Activated CD8-positive, alpha-beta T cell treated with anti-CD3 and anti-CD28 coated beads for 36 hours (primary cell): ENCODE measurements at places on chromosomes 16 and 17. TPM values are rescaled to one million over a fixed set of nuclear protein-coding genes. Genes with fewer than 3 reads are reported as not detected.

- no peak for DNase-seq
Observed at GRCh38 chr16:19837331-19837980, 47.2 kb downstream of the GPRC5B start.

DNA sequence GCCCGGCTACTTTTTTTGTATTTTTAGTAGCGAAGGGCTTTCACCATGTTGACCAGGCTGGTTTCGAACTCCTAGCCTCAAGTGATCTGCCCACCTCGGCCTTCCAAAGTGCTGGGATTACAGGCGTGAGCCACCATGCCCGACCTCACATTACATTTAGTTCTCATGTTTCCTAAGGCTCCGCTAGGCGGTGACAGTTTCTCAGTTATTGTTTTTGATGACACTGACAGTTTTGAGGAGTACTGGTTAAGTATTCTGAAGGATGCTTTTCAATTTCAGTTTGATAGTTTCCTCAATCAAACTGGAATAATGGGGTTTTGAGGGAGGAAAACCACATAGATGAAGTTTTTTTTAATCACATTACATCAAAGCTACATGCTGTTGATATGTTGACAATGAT is 1028.5 kb downstream of the CDH8 start:
- DNase-seq: no peak

GRCh38 chr17:33121756-33122155 is 130.1 kb downstream of the SPACA3 start:
- DNase-seq: no peak

- DNase-seq: peak; percentile 8
Observed at GRCh38 chr17:40316571-40317344, 7.8 kb downstream of the RARA start.

- DNase-seq: no peak
Observed at GRCh38 chr16:49838441-49839016, 17.4 kb downstream of the ZNF423 start.

GRCh38 chr16:67594956-67595355 is 32.6 kb downstream of the CTCF start:
- DNase-seq: peak; percentile 21

- DNase-seq: peak; percentile 71
Observed at GRCh38 chr17:37358098-37358829, 17.5 kb upstream of the C17orf78 start.

DNA sequence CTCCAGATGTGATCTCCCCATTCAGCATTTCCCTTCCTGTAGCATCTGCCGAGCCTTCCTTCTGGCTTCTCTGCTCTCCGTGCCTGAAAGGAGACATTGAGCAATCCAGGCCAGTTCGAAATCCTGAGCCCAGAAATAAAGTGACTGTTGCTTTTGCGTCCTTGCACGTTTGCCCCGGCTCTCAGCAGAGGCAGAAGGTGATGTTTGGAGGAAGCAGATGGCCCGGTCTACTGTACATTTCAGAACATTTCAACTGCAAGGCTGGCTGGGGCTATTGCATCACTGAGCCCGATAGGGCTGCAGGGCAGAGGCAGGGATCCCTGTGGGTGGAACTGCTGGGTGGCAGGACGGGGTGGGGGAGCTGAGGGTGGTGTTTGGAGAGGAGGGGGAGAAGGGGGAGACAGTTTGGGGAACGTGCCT is 29.4 kb downstream of the IRF8 start:
- no peak for DNase-seq

DNA sequence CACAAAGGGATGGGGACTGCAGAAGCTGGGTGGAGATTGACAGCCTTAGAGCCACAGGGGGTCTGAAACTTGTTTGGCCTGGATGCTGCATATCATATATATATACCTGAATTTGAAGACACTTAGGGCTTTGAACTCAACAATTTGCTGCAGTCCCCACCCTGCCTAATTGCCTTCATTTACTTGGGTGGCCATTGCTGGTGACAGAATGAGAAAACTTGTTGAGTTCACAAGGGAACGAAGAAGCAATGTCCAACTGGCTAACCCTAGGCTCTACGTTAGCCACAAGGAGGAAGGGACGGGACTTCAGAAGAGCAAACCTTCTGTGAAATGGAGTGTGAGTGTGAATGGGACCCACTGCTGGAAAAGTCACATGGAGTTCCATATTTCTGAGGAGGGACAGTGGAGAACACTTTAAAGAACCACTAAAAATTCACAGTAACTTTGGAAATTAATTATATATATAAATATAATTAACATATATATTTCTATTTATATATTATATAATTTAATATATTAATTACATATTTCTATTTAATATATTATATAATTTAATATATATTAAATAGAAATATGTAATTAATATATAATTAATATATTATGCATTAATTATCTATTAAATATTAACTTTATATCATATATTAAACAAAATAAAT is 215.3 kb upstream of the SOX9 start:
- DNase-seq: no peak

- DNase-seq: no peak
Observed at GRCh38 chr16:89567656-89568594, 7.4 kb downstream of the RPL13 start.

- DNase-seq: no peak
Observed at GRCh38 chr17:68289936-68290267, 1.0 kb downstream of the SLC16A6 start.

GRCh38 chr17:3012926-3013581 is 50.4 kb downstream of the OR1D5 start:
- DNase-seq: peak; percentile 69

GRCh38 chr17:56532926-56533325 is 60.6 kb upstream of the NOG start:
- no peak for DNase-seq

- no peak for DNase-seq
Observed at GRCh38 chr16:87667946-87668345, 65.6 kb downstream of the JPH3 start.

GRCh38 chr17:48148854-48149786 is 41.6 kb downstream of the SNX11 start:
- DNase-seq: no peak

- DNase-seq: no peak
Observed at GRCh38 chr17:11324846-11325420, 83.9 kb downstream of the SHISA6 start.

DNA sequence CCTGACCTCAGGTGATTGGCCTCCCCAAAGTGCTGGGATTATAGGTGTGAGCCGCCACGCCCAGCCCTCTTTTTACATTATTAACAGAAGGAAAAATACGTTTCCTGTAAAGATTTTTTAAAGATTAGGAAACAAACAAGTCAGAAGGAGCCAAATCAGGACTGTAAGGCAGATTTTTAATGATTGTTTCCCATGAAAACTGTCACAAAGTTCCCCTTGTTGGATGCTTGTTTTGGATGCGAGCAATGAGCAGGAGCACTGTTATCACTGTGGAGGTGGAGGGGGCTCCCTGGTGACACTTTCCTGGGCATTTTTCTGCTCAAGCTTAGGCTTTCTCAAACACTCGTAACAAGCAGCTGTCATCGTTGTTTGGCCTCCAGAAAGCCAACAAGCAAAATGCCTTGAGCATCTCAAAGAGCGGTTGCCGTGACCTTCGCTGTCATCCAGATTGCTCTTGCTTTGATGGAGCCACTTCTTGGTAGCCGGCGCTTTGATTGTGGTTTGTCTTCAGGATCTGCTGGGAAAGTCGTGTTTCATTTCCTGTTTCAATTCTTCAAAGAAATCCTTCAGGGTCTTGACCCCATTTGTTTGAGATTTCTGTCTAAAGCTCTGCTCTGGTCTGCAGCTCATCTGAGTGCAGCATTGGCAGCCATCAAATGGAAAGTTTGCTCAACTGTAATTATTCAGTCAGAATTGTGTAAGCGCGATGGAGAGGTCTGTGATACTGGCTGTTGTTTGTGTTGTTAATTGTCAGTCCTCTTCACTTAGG is 128.7 kb downstream of the RPTOR start:
- peak; percentile 70 for DNase-seq

GRCh38 chr16:4194661-4195060 is 47.2 kb downstream of the SRL start:
- DNase-seq: no peak

GRCh38 chr16:29844575-29845331 is 18.3 kb downstream of the CDIPT start:
- DNase-seq: no peak

DNA sequence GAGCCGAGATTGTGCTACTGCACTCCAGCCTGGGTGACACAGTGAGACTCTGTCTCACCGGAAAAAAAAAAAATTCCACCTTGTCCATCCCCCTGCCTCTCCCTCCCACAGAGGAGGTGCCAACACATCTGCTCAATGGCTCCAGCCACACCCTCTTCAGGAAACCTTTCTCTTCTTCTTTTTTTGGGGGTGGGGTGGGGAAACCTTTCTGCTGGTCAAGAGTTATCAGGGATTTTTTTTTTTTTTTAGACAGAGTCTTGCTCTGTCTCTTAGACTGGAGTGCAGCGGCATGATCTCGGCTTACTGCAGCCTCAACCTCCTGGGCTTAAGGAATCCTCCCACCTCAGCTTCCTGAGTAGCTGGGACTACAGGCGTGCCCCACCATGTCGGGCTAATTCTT is 18.7 kb downstream of the TNS4 start:
- no peak for DNase-seq

GRCh38 chr16:24967074-24967473 is 48.1 kb downstream of the ARHGAP17 start:
- DNase-seq: no peak

GRCh38 chr17:71709946-71710345 is 410.9 kb upstream of the SOX9 start:
- no peak for DNase-seq

DNA sequence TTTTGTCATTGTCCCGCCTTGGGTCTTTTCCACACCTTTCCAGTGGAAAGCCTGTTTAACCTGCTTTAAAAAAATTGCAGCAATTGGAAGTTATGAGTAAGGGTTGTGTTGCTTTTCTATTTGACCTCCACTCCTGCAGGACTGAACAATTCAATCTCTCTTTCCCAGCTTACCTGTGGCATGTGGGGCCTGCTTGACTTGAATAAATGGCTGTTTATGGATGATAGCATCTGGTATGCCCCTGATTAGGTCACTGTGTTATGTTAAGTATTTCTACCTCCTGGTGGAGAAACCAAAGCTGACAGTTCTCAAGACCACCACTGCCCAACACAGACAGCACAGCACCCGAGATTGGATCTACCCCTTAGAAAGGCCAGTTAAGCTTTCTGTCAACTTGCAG is 64.8 kb upstream of the NOG start:
- no peak for DNase-seq

GRCh38 chr16:16146380-16147315 is 76.6 kb downstream of the ABCC6 start:
- DNase-seq: no peak

DNA sequence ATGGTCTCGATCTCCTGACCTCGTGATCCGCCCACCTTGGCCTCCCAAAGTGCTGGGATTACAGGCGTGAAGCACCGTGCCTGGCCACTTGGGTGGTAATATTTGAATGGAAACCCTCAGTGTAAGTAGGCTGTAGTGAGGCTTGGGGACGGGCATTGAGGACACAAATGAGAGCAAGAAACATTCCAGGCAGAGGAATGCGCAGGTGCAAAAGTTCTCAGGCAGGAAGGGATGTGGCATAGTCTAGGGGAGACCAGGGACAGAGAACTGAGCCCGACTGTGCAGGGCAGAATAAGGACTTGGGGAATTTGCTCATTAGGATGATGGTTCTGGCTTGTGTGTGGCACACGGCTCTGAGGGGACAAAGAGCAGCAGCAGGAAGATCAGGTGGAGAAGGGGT is 54.8 kb downstream of the GRB2 start:
- no peak for DNase-seq

DNA sequence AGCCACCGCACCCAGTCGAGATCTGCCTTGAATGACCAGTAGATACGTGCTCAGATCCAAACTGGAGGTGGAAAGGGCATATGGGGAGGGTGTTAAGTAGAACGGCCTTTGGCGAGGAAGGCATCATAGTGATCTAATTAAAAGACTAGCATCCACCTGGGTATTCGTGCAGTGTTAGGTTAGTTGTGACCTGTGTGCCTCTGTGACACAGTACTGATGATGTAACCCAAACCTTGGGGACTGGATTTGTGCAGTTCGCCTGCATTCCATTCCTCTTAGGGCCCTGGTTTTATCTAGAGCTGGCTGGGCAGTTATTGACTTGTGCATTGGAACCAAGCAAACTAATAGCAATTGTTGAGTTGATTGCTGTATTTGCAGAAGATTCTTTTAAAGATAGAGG is 47.9 kb downstream of the SNX29 start:
- DNase-seq: no peak

GRCh38 chr17:81479175-81480071 is 33.2 kb downstream of the ACTG1 start:
- no peak for DNase-seq

GRCh38 chr17:81095383-81095762 is 60.4 kb downstream of the BAIAP2 start:
- peak; percentile 57 for DNase-seq

DNA sequence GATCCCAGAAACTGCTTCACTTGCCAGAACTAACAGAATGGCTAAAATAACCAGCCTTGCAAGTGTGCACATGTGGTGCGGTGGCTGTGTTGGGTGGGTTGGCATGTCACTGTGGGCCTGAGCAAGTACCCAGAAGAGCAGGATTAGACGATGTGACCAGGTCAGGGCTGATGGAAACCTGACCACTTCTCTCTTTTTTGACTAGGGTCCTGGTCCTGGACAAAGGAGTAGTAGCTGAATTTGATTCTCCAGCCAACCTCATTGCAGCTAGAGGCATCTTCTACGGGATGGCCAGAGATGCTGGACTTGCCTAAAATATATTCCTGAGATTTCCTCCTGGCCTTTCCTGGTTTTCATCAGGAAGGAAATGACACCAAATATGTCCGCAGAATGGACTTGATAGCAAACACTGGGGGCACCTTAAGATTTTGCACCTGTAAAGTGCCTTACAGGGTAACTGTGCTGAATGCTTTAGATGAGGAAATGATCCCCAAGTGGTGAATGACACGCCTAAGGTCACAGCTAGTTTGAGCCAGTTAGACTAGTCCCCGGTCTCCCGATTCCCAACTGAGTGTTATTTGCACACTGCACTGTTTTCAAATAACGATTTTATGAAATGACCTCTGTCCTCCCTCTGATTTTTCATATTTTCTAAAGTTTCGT is 16.7 kb downstream of the ANKRD40 start:
- DNase-seq: no peak

The RAB26 gene
- total RNA-seq: 0.49 TPM

The TEN1 gene
- total RNA-seq: 13.2 TPM

The TPSG1 gene
- not detected for total RNA-seq

The KRT31 gene
- total RNA-seq: not detected

The TMC7 gene
- total RNA-seq: not detected

The AOC2 gene
- 3.0 TPM for total RNA-seq

The OR4D1 gene
- total RNA-seq: 0.22 TPM

The CCL16 gene
- total RNA-seq: not detected

The P2RX5 gene
- total RNA-seq: 35.7 TPM

The KRT20 gene
- total RNA-seq: not detected

The FBXL16 gene
- total RNA-seq: 5.9 TPM

The UMOD gene
- not detected for total RNA-seq

The TP53TG3 gene
- total RNA-seq: not detected

The NUBP1 gene
- total RNA-seq: 23.1 TPM

The CTRB2 gene
- not detected for total RNA-seq
